Naive B cell (primary cell): ENCODE measurements at places on chromosomes 3 and 15.

DNA sequence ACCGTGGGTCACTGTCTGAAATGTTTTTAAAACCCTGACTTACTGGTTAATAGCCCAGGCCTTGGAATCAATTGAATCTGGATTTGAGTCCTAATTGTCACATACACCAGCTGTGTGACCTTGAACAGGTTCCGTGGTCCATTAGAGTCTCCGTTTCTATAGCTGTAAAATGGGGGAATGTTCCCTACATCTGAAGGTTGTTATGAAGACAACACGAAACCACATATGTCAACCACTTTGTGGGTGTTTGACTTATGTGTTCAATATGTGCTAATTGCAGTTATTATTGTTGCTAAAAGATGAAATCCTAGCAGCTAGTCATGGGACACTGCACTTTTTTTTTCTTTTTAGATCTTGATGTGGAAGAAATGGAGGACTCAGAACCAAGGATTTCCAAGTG lies 35.3 kb downstream of the ZBTB38 start:
- peaks cover 17% of the 10 kb centered on the region for H3K36me3 ChIP-seq
- H3K4me3 ChIP-seq, result no peak overlapping the region
- DNase-seq, result no peak

- no peaks in the 10 kb centered on the region for H3K36me3 ChIP-seq
- no peaks in the 10 kb centered on the region for H3K4me1 ChIP-seq
- H3K4me3 ChIP-seq, result no peak overlapping the region
- no peak for DNase-seq
Observed at GRCh38 chr3:78204977-78205376, 1165.1 kb downstream of the ROBO2 start.

- peaks cover 29% of the 10 kb centered on the region for H3K4me1 ChIP-seq
- peaks cover 6% of the 10 kb centered on the region for H3K27me3 ChIP-seq
- H3K27ac ChIP-seq, result no peak overlapping the region
- peak overlapping the region; percentile 80 for H3K4me3 ChIP-seq
- DNase-seq, result no peak
Observed at GRCh38 chr3:195080571-195081151, 190.3 kb downstream of the XXYLT1 start.

GRCh38 chr15:47541562-47541961 lies 175.7 kb upstream of the SEMA6D start:
- H3K36me3 ChIP-seq, result no peaks in the 10 kb centered on the region
- H3K27ac ChIP-seq, result no peak overlapping the region
- H3K4me1 ChIP-seq, result no peaks in the 10 kb centered on the region
- H3K4me3 ChIP-seq, result no peak overlapping the region
- no peak for DNase-seq

GRCh38 chr3:192409201-192409837 lies 318.0 kb downstream of the FGF12 start:
- no peak overlapping the region for H3K27ac ChIP-seq
- H3K4me1 ChIP-seq, result no peaks in the 10 kb centered on the region
- H3K27me3 ChIP-seq, result peaks cover 71% of the 10 kb centered on the region
- H3K36me3 ChIP-seq, result peaks cover 10% of the 10 kb centered on the region
- no peak for DNase-seq

DNA sequence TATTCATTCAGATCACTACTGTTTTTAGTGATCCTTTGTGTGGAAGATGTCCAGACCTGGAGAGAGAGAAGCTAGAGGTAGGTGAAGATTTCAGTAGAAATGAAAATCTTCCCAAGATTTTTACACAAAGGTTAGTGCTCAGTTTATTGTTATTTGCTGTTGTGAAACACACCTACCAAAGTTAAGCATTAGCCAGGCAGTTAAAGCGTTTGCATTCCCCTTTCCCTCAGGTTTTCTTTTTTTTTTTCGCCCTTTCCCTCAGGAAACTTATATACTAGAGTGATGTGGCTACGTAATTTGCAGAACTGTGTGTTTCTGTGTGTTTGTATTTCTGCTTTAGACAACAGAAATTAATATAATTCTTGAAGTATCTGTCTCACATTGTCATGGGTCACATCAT lies 34.5 kb downstream of the USP3 start:
- DNase-seq, result no peak
- H3K27ac ChIP-seq, result peak overlapping the region; percentile 50
- H3K4me3 ChIP-seq, result no peak overlapping the region
- no peaks in the 10 kb centered on the region for H3K27me3 ChIP-seq
- H3K36me3 ChIP-seq, result peaks cover 4% of the 10 kb centered on the region
- H3K4me1 ChIP-seq, result peaks cover 69% of the 10 kb centered on the region

DNA sequence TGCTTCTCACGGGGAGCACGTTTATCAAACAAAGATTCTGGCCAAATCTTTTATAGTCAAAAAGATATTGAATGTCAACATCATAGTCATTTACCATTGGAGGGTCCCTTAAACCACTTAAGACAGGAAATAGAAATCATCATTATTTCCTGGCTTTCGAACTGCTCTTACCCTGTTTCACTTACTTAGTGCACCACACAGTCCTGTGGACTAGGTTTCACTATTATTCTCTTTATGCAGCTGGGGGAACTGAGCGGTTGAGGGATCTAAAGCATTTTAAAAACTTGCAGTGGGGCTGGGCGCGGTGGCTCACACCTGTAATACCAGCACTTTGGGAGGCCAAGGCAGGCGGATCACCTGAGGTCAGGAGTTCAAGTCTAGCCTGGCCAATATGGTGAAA lies 13.7 kb upstream of the TPRG1 start:
- H3K4me1 ChIP-seq, result no peaks in the 10 kb centered on the region
- H3K4me3 ChIP-seq, result no peak overlapping the region
- H3K27ac ChIP-seq, result no peak overlapping the region
- no peaks in the 10 kb centered on the region for H3K36me3 ChIP-seq

DNA sequence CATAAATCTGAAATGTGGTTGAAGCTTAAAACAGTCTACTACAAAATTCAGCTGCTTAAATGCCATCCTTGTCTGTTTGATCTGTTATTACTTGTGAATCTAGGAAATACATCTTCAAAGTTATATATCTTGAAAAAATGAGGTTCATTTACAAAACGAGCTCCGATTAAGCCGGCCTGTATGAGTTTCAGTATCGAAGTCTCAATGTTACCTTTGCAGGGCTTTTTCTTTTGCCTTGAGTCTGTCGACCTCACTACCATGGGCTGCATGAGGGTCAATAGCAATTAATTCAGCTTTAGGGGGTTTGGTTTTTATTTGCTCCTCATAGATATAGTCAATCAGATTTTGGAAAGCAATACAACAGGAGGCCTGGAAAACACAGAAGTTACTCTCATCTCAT lies 23.2 kb downstream of the ERICH6 start:
- no peak overlapping the region for H3K27ac ChIP-seq
- peak overlapping the region; percentile 39 for H3K4me3 ChIP-seq
- no peaks in the 10 kb centered on the region for H3K27me3 ChIP-seq
- peaks cover 44% of the 10 kb centered on the region for H3K4me1 ChIP-seq
- peaks cover 8% of the 10 kb centered on the region for H3K36me3 ChIP-seq

DNA sequence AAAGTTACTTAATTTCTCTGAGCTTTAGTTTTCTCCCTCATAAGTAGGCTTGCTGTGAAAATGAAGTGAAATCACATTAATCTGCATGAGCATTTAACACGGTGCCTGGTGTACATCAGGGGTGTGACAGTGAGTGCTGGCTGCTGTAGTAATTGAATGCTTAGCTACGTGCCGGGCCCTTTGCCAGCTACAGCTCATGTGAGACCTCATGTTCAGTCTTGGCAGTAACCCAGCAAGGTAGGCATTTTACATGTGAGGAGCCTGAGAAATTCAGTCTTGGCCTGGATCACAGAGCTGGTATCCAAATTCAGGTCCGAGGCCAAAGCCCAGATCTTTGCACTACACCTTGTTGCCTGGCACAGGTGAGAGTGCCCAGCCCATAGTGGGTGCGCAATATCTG lies 9.1 kb downstream of the GHRL start:
- peaks cover 9% of the 10 kb centered on the region for H3K4me1 ChIP-seq
- H3K4me3 ChIP-seq, result no peak overlapping the region
- H3K27ac ChIP-seq, result no peak overlapping the region
- H3K27me3 ChIP-seq, result no peaks in the 10 kb centered on the region
- H3K36me3 ChIP-seq, result no peaks in the 10 kb centered on the region
- DNase-seq, result no peak

GRCh38 chr3:42732196-42732828 lies 29.7 kb upstream of the HHATL start:
- no peaks in the 10 kb centered on the region for H3K36me3 ChIP-seq
- DNase-seq, result no peak
- no peaks in the 10 kb centered on the region for H3K4me1 ChIP-seq
- H3K4me3 ChIP-seq, result no peak overlapping the region

DNA sequence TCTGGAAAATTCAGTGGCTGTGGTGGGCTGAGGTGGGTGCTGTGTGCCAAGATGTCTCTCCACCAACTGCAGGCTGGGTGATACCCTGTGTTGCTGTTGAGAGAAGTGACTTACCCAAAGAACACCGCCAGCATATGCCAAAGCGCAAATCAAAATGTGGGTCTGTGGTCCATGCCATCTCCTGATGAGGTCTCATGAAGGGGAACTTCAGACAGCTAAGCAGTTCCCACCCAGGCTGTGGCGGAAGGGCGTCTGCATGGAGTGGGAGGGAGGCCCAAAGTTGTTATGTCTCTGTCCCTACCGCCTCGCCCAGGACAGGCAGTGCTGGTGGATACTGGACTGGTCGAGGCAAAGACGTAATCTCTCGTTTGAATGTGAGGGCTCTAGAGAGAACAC lies 70.9 kb upstream of the PLXNA1 start:
- no peak for DNase-seq
- H3K27me3 ChIP-seq, result peaks cover 25% of the 10 kb centered on the region
- H3K4me1 ChIP-seq, result peaks cover 27% of the 10 kb centered on the region

GRCh38 chr3:50369012-50369670 lies 9.8 kb upstream of the TMEM115 start:
- H3K36me3 ChIP-seq, result no peaks in the 10 kb centered on the region
- H3K4me3 ChIP-seq, result no peak overlapping the region
- H3K4me1 ChIP-seq, result peaks cover 26% of the 10 kb centered on the region
- H3K27ac ChIP-seq, result no peak overlapping the region

DNA sequence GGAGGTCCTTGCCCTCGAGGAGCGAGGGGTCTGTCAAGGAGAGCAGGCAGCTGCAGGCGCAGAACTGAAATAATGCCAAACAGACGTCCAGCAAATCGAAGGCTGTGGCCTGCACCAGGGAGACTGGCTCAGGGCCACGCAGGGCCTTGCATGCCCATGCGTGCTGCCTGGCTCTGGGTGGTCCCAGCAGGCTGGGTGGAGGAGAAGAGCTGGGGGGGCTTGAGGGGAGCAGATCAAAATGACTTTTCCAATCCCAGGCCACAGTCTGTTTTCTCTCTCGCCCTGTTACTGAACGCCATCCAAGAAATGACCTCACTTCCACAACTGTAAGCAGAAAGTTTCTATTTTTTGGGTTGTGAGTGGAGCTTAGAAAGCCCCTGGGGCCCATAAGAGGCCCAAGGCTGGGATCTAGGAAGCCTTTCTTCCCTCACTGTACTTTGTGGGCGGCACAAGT lies 96.9 kb upstream of the RPL32 start:
- no peak overlapping the region for H3K4me3 ChIP-seq
- no peak for DNase-seq
- no peaks in the 10 kb centered on the region for H3K27me3 ChIP-seq
- H3K4me1 ChIP-seq, result peaks cover 17% of the 10 kb centered on the region
- no peak overlapping the region for H3K27ac ChIP-seq

DNA sequence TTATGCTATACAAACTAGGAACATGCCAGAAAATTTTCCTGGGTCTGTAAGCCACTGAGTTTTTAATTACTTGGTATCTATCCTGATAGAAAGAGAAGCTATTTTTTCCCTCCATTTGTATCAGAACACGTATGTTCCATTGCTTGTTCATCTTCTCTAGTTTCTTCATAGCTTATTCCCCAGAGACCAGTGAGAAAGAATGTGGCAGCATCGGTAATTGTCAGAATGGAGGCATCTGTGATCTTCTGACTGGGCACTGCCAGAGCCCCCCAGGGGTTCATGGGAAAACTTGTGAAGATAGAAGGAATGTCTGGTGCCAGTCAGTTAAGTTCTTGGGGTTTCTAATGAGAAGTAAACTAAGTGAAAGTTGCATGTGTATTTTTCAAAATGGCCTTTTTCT lies 720.2 kb upstream of the GOLIM4 start:
- no peaks in the 10 kb centered on the region for H3K36me3 ChIP-seq
- H3K4me3 ChIP-seq, result no peak overlapping the region
- H3K27me3 ChIP-seq, result no peaks in the 10 kb centered on the region

DNA sequence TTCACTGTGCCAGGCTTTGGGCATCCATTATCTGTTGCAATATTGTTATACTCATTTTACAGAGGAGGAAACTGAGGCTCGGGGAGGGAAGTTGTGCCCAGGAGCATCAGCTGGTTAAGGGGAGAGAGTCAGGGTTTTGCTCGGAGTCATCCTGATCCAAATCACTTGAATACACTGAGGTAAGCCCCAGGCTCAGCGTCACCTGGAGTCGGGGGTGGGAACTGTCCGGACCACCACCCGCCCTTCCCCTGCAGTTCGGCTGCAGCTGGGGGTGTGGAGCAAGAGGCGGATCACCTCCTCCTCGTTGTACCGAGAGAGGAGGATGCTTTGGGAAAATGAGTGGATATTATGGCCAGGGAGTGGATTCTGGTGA lies 646 bp downstream of the HRH1 start:
- peaks cover 15% of the 10 kb centered on the region for H3K4me1 ChIP-seq
- DNase-seq, result no peak
- peaks cover 58% of the 10 kb centered on the region for H3K27me3 ChIP-seq
- H3K27ac ChIP-seq, result no peak overlapping the region
- peak overlapping the region; percentile 88 for H3K4me3 ChIP-seq

- DNase-seq, result no peak
- H3K27me3 ChIP-seq, result peaks cover 13% of the 10 kb centered on the region
- no peak within 1 kb of the TSS for H3K4me3 ChIP-seq
- peaks cover 9% of the 10 kb centered on the region for H3K4me1 ChIP-seq
Observed at GRCh38 chr3:58577269-58577821, at the start of gene FAM107A. Gene FAM107A, minus strand, starts transcription at chr3:58577391. Its CDS starts 7,531 bp downstream, at chr3:58569860.

GRCh38 chr3:67920969-67921368 lies 266.6 kb upstream of the SUCLG2 start:
- DNase-seq, result no peak
- H3K27me3 ChIP-seq, result no peaks in the 10 kb centered on the region
- H3K36me3 ChIP-seq, result no peaks in the 10 kb centered on the region

GRCh38 chr3:128554465-128555097 lies 61.6 kb upstream of the GATA2 start:
- peaks cover 6% of the 10 kb centered on the region for H3K4me1 ChIP-seq
- no peaks in the 10 kb centered on the region for H3K36me3 ChIP-seq
- DNase-seq, result no peak

- H3K36me3 ChIP-seq, result no peaks in the 10 kb centered on the region
- H3K4me3 ChIP-seq, result no peak overlapping the region
Observed at GRCh38 chr15:65987100-65987499, 117.8 kb downstream of the RAB11A start.

DNA sequence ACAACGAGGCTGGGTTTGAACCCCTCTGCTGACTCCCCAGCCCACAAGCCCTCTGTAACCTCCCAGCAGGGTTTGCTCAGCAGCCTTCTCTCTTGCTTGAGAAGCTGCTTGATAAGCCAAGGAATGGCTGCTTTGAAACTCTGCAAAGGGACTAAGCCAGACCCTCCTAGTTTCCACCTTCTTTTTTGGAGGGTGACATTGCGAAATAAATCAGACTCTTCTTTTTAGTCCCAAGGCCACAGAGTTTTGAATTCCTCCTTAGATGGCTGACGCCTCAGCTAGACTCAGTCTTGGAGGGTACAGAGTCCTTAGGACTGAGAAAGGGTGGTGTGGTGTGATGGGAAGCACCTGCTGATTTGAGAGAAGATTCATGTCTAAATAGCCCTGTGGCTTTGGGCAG lies 1.2 kb downstream of the TGM4 start:
- H3K27ac ChIP-seq, result no peak overlapping the region
- no peaks in the 10 kb centered on the region for H3K4me1 ChIP-seq
- no peaks in the 10 kb centered on the region for H3K36me3 ChIP-seq
- no peaks in the 10 kb centered on the region for H3K27me3 ChIP-seq
- H3K4me3 ChIP-seq, result no peak overlapping the region
